NCI-H2029 (cell line): ENCODE measurements at places on chromosomes 5 and 9.

DNA sequence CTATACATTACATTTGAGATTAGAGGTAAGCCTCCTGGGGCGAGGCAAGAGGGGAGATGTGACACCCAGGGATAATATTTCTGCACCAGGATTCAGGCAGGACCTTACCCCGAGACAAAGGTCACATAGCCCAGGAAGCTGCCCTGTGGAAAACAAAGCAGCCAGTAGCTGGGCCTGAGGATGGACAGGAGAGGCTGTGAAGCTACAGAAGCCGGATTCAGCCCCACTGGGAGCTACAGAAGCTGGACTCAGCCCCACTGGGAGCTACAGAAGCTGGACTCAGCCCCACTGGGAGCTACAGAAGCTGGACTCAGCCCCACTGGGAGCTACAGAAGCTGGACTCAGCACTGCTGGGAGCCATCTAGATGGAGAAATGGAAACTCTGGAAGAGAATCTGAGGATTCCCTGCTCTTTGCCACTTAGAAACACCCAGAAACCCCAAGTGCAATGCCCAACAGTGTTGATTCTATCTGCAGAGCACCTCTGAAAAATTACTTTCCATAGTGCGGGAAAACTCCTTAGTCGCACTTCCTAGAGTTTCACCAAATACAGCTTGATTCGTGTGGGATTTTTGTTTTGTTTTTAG, 46.5 kb upstream of the ZFR start:
- no peak for DNase-seq

DNA sequence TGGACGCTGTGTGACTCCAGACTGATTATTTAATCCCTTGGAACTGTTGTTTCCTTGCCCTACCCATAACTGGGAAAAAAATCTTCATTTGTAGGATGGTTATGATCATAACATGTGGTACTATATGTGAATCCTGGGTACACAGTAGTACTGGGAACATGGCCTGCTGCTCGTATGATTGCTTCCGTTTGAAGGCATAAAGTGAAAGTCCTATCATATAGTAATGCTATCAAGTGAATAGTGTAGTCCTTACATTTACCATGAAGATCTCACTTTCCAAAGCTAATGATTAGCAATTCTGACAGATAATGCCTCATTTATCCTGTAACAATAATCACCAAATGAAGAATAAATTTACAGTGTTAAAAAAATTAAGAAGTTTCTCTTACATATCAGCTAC, 53.2 kb downstream of the MEF2C start:
- DNase-seq, result no peak

DNA sequence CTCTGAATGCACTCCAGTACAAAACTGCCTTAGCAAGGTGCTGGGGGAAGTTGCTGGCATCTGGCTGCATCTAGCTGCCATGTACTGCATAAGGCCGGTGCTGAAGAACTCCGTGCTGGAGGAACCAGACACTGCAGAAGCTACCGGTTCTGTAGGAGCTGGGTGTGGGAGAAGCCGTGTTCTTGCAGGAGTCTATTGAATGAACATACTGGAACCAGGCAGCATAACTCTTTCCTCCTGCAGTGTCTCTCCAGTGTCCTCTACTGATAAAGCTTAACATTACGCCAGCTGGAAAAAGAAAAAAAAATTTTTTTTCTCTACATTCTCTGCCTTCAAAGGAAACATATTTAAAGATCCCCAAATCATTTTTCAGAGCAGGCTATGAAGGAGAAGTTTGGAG, 38.5 kb downstream of the VPS13A start:
- DNase-seq, result no peak

GRCh38 chr5:93800988-93801811, 59.8 kb upstream of the POU5F2 start:
- peak; percentile 59 for DNase-seq

GRCh38 chr9:125376261-125377226, 114.9 kb downstream of the GAPVD1 start:
- DNase-seq, result no peak

DNA sequence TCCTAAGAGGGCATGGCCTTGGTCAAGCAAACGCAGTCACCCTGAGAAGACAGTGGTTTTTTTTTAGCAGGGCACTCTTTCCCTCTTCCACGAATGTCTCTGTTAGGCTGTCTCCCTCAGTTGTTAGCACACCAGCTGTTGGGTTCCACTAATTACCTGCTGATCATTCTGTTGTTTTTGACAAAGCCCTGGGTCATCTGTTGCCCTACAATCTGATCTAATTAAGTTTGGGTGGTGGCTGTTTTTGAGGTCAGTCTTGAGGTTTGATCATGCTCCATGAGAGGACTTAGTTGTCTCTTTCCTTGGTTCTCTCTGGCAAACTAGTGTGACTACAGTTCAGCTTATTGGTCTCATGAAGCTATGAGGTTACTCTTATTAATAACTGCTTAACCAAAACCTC, 5.0 kb upstream of the PTPDC1 start:
- no peak for DNase-seq

DNA sequence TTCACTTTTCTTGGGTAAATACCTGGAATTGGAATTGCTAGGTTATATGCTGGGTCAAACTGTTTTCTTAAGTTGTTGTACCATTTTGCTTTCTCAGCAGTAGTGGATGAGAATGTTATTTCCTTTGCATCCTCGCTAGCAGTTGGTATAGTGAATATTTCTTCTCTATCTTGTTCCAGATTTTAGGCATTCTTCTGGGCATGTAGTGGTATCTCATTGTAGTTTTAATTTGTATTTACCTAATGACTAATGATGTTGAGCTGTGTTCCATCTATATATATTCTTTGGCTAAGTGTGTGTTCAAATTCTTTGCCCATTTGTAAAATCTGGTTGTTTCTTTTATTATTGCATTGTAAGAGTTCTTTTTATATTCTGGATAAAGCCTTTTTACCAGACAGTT, 333.3 kb downstream of the MAT2B start:
- DNase-seq, result no peak

GRCh38 chr5:103522586-103522985, 40.0 kb downstream of the NUDT12 start:
- DNase-seq, result no peak

DNA sequence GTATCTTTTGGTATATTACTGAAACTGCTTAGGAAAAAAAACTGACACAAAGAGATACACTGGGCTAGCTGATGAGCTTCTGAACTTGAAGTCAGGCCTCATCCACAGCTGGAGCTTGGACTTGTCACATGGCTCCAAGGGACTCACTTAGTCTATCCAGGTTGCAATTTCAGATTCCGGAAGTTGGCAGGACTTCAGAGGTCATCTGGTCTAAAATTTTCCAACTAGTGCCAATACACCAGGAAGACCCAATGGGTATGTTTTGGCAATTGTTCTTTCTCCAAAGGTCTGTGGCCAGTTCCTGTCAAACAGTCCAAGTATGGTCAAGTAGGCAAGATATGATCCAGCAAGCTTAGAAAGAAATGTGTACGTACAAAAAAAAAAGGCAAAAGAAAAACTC, 36.7 kb downstream of the MRPS27 start:
- no peak for DNase-seq

DNA sequence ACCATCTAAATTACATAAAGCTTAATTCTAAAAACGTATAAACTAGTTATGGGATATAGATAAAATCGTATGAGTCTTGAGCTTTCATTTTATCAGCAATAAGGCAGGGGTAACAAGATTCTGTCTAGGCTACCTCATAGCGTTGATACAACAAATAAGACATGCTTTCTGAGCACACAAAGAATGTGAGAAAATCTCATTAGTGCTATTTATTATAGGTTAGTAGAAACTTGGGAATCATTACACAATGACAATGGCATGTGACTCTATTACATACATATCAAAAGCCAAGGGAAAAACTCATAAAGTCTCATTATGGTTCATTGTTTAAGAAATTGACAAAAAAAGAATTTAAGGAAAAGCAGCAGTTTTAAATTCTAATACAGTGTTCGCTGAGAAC, 448.6 kb downstream of the PLK2 start:
- no peak for DNase-seq

DNA sequence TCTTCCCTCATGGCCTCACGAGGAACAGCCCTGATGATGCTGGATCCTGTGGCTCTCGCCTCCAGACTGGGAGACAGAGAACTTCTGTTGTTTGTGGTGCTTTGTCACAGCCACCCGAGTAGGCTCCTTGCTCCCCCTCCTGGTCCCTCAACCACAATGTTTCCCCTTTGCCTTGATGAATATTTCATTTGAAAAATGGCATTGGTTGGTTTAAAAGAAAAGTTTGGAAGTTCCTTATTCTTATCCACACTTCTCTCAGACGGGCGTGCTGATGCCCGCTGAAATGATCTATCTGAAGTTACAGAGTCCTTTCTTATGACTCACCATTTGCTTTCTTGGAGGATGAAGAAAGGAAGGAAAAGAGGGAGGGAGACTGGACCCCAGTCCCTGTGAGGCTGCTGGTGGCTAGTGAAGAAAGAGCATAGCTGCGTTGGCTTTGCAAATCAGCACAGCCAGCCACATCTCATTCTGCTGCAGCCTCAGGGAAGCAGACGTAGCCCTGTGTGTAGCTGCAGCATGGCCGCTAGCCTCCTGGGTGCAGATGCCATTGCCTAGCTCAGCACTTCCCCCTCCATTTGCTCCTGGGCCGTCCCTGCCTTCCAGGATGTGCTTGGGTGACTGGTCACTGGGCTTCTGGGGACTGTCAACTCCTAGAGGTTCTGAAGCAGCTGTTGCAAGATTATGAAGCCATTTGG, 185.9 kb downstream of the ERCC6L2 start:
- no peak for DNase-seq

DNA sequence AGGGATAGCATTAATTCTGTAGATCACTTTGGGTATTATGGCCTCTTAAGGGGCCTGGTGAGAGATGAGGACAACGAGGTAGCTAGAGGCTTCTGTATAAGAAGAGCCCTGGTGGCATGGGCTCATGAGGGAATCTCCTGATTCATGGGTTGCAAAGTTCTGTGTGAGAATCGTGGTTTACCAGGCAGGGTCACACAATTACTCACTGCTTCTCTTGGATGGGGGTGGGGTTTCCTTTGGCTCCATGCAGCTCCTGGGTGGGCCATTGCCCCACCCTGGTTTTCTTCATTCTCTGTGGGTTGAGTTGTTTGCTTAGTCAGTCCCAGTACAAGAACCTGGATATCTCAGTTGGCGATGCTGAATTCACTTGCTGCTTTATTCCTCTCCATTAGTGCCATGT, 30.9 kb upstream of the TNFSF15 start:
- DNase-seq, result no peak

DNA sequence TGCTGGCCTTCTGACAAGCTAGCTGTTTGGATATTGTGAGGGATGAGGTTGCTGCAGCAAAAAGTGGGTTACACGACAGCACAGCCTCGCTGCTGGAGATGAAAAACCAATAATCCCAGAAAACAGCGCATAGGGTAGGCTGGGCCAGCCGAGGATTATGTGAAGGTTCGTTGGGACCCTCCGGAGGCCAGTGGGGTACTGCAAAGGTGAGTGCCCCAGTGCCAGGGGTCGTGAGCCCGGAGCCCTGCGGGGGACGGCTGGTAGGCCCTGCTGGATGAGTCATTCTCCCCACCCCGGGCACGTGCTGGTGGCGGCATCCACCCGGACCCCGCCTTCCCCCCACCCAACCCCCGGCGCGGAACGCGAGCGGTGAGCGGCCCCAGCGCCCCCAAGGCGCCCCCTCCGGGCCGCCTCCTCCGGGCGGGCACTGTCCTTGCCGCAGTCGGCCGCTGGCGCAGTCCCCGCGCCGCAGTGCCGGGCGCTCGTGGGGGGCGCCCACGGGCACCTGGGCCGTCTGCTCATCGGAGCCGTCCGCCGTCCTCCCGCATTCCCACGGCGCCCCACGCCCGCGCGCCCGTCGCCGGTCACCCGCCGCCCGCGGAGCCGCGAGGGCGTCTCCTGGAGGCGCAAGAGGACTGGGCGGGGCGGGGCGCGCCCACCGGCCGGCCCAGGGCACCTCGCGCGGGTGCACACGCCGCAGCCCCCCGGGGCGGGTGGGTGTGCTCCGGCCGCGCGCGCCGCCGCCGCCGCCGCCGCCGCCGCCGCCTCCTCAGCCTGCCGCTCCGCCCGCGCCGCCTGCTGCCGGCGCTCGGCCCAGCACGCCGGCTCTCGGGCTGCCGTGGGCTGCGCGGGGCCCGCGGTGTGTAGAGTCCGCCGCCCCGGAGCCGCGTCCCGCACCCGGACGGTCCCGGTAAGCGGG, at the start of gene PHF24:
PHF24 (plus strand) TSS at position 794 of the 919 bp plus-strand sequence. CDS start 13,014 bp downstream, outside the sequence.
- DNase-seq, result no peak

DNA sequence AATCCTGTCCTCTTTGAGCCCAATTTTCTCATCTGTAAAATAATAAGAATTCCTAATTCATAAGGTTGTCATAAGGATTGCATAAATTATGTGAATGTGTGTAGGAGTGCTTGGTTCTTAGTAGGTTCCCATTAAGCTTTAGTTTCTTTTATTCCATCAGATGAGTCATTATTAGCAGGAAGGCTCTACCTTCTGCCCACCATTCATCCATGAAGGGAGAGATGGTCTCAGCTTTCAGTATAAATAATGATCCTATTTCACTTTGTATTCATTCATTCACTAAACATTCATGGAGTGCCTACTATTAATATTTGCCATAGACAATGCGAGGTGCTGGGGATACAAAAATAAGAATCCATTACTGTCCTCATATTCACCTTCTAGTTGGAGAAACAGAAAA, 3.0 kb downstream of the CMYA5 start:
- peak; percentile 66 for DNase-seq

DNA sequence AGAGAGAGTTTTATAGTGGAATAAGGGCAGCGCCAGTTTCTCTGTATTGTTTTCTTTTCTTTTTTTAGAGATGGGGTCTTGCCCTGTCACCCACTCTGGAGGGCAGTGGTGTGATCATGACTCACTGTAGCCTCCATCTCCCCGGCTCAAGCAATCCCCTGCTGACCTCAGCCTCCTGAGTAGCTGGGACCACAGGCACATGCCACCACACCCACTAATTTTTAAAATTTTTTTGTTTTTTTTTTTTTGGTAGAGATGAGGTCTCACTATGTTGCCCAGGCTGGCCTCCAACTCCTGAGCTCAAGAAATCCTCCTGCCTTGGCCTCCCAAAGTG, 119.0 kb downstream of the PIK3R1 start:
- DNase-seq, result no peak

GRCh38 chr5:35608881-35609779, 8.5 kb upstream of the SPEF2 start:
- no peak for DNase-seq

- DNase-seq, result no peak
These were observed 552.1 kb upstream of the CDH9 start for GRCh38 chr5:27590503-27590902.

GRCh38 chr9:99305820-99306811, 84.0 kb downstream of the SEC61B start:
- DNase-seq, result no peak

GRCh38 chr5:142551338-142552067, 134.4 kb downstream of the FGF1 start:
- DNase-seq, result no peak
